ENCODE measurements at places on chromosomes 16 and 17.

DNA sequence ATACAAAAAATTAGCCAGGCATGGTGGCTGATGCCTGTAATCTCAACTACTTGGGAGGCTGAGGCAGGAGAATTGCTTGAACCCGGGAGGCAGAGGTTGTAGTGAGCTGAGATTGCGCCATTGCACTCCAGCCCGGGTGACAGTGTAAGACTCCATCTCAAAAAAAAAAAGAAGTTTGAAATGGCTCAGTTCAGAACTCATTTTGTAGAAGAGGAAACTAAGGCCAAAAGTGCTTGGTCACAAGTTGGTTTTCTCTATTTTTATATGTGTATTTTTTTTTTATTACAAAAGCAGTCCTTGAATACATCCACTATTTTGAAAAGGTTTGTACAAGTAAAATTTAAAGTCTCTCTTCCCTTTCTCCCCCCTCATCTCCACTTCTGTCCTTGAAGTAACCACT lies 5.5 kb downstream of the TAC4 start:
- no peak for DNase-seq

DNA sequence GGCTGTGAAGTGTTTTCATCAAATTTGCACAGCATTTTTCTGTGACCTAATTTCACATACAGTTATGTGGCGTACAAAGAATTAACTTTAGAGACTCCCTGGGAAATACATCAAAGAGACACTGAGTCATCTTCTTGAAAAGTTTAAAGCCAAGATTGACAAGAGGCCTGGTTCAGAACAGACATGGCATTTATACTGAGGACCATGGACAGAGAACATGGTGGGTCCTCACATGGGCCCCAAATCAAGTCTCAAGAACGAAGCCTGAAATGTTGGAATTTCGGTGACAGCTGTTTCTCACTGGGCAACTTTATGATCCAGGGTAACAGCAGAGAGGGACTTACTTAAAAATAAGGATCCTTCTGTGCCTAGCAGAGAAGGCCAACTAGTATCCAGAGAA lies 311.5 kb upstream of the KCNJ16 start:
- DNase-seq: no peak

- no peak for DNase-seq
Observed at GRCh38 chr17:13702266-13702665, 100.5 kb upstream of the HS3ST3A1 start.

DNA sequence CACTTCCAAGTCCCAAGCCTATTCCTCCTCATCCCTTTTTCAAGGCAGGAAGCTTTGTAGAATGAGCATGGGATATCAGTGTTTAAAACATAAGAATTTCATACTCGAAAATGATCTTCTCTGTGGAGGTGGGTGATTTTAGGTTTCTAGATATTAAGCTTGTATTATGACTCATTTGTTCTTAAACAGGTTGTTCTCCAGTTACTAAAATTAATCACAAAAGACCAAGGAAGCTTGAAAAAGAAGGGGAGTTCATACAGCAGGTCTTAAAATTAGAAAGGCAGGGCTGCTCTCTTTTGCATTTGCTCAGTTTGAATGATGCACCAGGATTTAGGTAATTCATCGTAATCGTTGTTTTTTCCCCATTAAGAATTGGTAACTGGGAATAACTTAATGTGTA lies 208.7 kb downstream of the PRKCA start:
- DNase-seq: no peak

- DNase-seq: no peak
Observed at GRCh38 chr17:62901544-62901943, 64.5 kb upstream of the TANC2 start.

DNA sequence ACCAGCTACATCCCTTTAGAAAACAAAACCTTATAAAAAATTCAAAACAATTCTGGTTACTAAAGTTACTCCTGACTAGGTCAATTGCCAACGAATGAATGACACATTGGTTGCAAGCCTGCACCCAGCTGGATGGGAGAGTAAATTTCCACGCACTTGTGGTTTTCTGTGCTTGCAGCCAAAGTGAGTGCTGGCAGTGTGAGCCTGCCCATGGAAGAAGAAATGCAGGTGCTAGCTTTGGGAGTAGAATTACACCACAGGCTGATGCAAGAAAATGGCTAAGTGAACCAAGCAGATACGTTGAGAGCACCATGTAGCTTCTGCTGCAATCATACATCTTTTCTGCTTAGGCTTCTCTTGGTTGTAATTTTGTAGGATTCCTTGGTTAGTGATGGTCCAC lies 74.6 kb downstream of the SYCE1L start:
- DNase-seq: no peak

- DNase-seq: no peak
Observed at GRCh38 chr17:66542129-66542966, 239.9 kb downstream of the PRKCA start.

DNA sequence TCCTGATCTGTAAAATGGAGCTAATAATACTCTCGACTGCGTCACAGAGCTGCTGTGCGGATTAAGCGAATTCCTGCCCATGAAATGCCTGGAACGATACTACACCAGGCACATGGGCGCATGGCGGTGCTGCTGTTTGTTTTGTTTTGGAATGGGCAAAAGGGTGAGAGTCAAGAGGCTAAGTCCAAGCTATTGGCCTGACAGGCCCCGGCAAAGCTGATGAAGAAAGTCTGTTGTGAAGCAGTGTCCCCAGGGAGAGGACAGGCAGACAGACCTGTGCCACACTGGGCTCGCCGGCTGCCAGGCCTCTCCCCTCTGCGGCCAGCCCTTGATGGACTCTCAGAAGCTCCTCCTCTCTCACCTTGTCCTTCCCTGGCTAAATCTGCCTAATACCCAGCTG lies 31.3 kb upstream of the RASD1 start:
- no peak for DNase-seq

DNA sequence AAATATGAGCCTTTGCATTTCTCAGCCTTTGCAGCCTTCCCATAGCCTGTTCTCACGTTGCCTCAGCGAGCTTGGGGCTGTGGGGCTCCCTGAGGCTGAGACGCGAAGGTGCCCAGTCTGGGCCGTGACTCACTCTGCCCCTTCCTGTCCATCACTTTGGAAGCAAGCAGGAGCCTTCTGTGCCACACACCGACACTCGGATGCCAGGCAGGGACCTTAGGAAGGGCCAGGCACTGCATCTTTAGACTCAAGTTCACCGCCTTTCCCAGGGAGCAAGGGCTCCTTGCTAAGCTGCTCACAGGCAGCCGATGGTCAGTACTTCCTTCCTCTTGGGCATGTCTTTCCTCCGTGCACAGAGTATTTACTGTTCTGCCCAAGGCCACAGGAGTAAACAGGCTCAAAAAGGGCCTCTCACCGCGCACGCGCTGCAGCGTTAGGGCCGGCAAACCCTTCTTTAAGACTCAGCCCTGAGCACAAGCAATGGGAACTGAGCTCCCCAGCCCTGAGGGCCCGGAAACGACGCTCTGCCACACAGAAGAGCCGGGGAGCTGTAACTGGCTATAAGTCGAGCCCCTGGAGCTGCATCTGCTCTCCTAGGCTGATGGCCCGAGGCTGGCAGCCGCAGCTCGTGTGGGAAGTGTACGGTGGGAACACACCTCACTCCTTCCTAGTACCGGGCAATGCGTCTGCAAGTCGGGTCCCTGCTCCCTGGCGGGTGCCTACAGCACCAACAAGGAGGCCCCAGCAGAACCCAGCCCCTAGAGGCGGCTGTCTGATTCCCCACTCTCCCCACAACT lies 7.2 kb downstream of the TIMM22 start:
- DNase-seq: peak; percentile 57
